Hindlimb muscle (tissue), 1 donor: ENCODE measurements at places on chromosomes 13 and 19.

- no peak for DNase-seq
Observed at GRCh38 chr13:32002873-32003272, 28.7 kb upstream of the FRY start.

GRCh38 chr13:111893071-111893606 lies 173.8 kb upstream of the SOX1 start:
- DNase-seq, result peak; percentile 61

GRCh38 chr13:39415008-39415802 lies 187.8 kb downstream of the LHFPL6 start:
- DNase-seq, result peak; percentile 80

- no peak for DNase-seq
Observed at GRCh38 chr19:29239213-29239776, 26.3 kb upstream of the UQCRFS1 start.

- no peak for DNase-seq
Observed at GRCh38 chr13:33025220-33025744, 9.1 kb downstream of the KL start.

DNA sequence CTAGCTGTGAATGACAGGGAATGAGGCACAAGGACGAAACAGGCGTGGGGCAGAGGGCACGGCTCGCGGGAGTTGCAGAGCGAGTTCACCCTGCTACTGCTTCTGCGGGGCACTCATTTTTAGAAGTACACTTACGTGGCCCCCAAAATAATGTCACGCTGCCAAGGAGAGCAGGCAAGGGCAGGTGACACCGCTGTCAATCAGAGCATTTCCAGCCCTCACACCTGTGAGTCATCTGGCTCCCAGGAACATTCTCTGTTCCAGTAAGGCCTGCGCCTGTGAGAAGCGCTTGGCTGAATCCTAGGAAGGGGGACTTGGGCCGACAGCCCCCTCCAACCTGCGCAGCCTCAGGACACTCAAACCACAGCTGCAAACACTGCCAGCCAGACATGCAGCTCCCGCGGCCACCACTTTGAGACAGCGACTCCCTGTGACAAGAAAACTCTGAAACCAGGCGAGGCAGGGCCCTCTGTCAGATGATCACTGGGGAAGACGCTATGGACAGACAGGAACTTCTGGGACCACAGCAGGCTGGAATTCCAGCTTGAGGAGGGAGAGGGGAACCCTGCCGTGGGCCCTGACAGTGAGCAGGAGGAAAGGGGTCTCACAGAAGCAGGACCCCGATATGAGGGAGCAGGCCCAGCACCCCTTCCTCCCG lies 12.7 kb downstream of the DOT1L start:
- DNase-seq, result no peak

DNA sequence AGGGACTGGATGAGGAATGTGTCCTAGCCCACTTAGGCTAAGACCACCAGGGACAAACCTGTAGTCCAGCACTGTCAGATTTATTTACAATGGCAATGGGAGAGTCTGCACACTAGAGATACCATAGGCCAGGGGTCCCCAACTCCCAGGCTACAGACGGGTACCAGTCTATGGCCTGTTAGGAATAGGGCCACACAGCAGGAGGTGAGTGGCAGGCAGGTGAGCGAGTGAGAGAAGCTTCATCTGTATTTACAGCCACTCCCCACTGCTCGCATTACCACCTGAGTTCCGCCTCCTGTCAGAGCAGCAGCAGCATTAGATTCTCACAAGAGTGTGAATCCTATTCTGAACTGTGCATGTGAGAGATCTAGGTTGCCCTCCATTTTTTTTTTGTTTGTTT lies 2.4 kb downstream of the THAP8 start:
- no peak for DNase-seq

- no peak for DNase-seq
Observed at GRCh38 chr13:89027694-89028306, 1356.6 kb downstream of the SLITRK5 start.

DNA sequence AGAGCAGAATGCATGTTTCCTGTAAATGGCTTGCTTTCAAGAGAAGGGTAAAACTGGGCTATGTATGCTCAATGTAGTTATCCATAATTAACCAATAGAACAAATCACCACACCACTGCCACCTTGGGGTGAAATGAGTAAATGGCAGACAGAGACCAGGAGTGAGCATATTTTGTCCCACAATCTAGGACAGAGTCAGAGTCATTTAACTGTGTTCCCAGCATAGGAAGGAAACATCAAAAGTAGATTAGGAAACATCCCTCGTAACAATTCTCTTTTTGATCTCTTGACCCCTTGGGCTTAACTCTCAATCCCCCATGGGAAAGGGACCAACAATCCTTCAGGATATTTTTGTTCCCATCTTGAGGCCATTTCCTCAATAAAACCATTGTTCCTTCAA lies 224.8 kb downstream of the NHLRC3 start:
- no peak for DNase-seq
